AG08395 (cell line): ENCODE measurements at places on chromosomes 13 and 19.
A peak's percentile ranks its signal among the peaks of the same experiment; 100 is the strongest.

GRCh38 chr13:113584870-113585671 lies 518 bp downstream of the TFDP1 start:
- DNase-seq: peak; percentile 25

- no peak for DNase-seq
Measured at GRCh38 chr13:101728615-101729014, 276.1 kb downstream of the ITGBL1 start.

- DNase-seq: no peak
Measured at GRCh38 chr19:35109395-35110112, 6.1 kb upstream of the FXYD3 start.

DNA sequence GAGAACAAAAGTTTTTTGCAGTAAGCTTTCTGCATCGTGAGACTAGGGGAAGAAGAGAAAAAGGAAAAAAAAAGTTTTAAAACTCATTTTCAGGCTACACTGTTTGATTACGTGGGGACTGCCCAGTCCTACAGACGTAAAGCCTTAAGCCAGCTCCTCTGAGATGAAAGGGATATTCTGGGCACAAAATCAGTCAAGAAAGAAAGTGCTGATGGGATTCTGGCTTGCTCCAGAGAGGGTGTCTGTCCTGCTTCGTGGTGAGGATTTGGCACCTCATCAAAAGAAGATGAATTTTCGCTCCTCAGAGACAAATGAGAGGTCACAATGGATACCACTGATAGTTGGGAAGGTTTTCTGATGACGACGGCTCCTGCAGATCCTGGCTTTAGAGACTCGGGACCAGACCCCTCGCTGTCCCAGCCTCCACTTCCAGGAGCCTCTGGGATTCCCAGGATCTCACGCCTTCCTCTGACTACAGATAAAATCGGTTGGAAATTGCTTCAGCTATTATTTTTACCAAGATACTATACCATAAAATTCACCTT lies 9.7 kb downstream of the TEX29 start:
- no peak for DNase-seq

GRCh38 chr19:40982594-40983101 lies 8.4 kb upstream of the CYP2B6 start:
- DNase-seq: peak; percentile 60

DNA sequence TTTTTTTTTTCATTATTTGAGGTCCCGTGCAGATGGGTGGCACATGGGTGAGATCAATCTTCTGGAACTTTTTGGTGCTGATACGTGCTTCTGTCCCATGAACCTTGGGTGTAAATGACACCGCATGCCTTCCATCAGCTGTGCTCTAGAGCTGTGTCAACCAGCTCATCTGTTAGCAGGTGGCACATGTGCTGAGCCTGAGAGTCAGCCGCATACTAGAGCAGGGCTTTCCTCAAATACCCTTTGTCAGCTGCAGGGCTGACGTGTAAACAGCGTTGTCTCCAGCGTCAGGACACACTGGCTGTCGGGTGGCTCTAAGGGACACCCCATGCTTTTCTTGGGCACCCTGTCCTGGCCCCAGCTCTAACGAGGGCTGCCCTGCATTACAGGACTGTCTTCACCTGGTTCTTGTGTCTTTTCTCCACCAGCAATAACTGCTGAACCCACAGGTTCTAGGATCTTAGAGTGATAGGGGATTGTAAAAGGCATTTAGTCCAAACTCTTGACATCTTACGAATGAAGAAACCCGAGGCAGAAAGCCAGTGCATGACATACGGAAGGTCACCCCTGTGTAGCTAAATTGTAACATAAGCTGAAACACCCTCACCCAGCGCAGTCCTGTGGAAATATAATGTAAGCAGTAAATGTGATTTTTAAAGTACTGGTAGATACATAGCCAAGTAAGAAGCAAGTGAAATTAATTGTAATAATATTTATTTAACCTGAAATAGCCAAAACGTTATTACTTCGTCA lies 119.5 kb downstream of the LRCH1 start:
- no peak for DNase-seq

- no peak for DNase-seq
Measured at GRCh38 chr13:50119591-50119990, 104.3 kb downstream of the KCNRG start.

DNA sequence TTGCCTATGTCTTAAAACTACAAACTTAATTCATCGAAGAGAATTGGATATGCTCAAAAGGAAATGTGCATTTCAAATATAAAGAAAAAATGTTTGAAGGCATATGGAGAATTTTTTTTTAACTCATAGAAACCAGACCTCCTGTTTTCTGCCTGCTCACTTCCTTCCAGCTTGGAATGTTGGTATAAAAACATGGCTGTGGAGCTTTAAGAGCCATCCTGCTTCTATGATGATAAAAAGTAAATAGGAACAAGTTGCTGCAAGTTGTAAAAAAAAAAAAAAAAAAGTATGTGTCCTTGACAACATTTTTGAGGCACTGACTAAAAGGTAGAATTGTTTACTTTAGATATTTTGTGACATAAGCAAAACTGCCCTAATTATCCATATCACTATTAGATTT lies 1230.7 kb downstream of the PCDH9 start:
- no peak for DNase-seq

GRCh38 chr13:39269411-39269810 lies 231.2 kb downstream of the NHLRC3 start:
- DNase-seq: no peak

DNA sequence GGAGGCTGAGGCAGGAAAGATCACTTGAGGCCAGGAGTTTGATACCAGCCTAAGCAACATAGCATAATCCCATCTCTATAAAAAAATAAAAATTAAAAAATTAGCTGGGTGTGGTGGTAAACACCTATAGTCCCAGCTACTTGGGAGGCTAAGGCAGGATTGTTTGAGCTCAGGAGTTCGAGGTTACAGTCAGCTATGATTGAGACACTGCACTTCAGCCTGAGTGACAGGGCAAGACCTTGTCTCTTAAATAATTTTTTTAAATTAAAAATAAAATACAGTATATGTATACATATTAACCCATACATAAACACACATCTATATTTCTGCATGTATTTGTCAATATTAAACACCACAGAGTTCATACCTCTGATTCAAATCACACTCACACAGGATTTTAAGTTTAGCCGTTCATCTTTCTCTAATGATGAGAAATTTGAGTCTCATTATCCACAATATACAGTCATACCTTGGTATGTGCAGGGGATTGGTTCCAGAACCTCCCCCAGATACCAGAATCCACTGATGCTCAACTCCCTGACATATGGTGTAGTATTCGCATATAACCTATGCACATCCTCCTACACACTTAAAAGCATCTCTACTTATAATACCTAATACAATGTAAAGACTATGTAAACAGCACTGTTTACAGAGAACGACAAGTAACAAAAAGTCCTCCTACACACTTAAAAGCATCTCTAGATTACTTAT lies 44.7 kb downstream of the PSPC1 start:
- no peak for DNase-seq

GRCh38 chr19:23394511-23394910 lies 760 bp downstream of the ZNF91 start:
- DNase-seq: no peak

GRCh38 chr13:74288361-74288911 lies 154.2 kb upstream of the KLF12 start:
- DNase-seq: no peak

DNA sequence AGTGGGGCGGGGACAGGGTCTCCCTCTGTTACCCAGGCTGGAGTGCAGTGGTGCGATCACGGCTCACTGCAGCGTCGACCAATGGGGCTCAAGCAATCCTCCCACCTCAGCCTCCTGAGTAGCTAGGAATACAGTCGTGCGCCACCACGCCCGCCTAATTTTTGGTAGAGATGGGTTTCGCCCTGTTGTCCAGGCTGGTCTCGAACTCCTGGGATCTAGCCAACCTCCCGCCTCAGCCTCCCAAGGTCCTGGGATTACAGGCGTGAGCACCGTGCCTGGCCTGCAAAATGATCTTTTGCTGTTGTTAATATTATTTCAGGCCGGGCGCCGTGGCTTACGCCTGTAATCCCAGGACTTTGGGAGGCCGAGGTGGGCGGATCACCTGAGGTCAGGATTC lies 621 bp upstream of the TGDS start:
- DNase-seq: no peak

- DNase-seq: no peak
Measured at GRCh38 chr19:51002542-51003311, 1.3 kb upstream of the KLK8 start.
